ENCODE measurements at places on chromosomes 5 and 9.

DNA sequence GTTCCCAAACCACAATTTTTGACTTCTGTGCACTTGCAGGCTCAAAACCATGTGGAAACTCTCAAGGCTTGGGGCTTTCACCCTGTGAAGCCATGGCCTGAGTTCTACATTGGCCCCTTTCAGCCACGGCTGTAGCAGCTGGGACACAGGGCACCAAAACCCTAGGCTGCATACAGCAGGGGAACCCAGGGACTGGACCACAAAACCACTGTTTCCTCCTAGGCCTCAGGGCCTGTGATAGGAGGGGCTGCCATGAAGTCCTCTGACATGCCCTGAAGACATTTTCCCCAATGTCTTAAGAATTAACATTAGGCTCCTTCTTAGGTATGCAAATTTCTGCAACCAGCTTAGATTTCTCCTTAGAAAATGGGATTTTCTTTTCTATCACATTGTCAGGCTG is 312.1 kb upstream of the TUSC1 start:
- DNase-seq = no peak

GRCh38 chr5:96714951-96715451 is 52.8 kb downstream of the CAST start:
- peak; percentile 59 for DNase-seq

DNA sequence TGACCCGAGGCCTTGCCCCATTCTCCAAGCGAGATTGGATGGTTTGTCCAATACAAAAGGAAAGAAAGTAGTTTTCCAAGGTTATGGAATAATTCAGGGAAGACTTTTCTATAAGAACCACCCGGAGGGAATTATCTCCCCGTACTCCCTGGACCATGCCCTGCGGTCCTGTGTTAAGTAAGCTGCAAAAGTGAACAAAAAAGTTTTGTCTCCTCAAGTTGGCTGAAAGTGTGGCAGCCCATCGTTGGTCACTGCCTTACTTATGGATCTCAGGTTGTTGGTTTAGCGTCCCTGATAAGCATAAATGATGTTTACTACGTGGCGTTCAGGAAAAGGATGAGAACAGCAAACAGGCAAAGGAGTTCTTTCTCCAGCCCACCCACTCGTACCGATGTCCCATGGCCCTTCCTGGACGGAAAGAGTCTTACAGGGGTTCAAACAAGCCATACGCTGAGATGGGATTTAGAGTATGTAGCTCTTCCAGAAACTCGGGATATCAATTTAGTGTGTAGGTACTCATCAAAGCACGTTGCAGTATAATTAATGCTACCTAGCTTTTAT is 413 bp upstream of the AUH start:
- DNase-seq = no peak

- DNase-seq = no peak
Observed at GRCh38 chr5:95352691-95353090, 38.5 kb upstream of the FAM81B start.

- DNase-seq = no peak
Observed at GRCh38 chr5:36743891-36744772, 132.4 kb upstream of the NIPBL start.

DNA sequence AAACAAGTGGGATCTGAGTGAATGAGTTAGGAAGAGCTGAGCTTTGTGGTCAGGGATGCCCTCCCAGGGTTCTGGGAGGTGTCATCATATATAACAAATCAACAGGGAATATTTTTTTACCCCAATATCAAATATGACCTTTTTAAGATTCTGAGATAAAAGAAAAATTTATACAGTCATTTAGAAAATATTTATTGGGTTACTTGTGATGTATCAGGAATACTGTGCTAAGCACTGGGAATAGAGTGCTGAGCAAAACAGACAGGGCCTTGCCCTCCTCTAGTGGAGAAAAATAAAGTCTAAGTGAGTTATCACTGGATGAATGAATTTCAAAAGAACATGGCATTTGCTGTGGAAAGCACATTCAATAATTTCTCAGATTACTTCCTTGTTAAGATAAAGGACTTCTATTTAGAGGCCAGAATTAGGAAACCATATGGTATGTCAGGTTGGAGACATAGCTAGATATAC is 102.9 kb downstream of the BOD1 start:
- DNase-seq = no peak

GRCh38 chr5:13785781-13786415 is 158.6 kb downstream of the DNAH5 start:
- DNase-seq = no peak

- DNase-seq = peak; percentile 52
Observed at GRCh38 chr5:170293273-170293672, 4.3 kb downstream of the LCP2 start.

GRCh38 chr5:148687427-148687826 is 33.1 kb upstream of the HTR4 start:
- DNase-seq = no peak

GRCh38 chr5:4480528-4481349 is 659.4 kb upstream of the ADAMTS16 start:
- no peak for DNase-seq

GRCh38 chr5:151699071-151699901 is 12.6 kb upstream of the SPARC start:
- DNase-seq = no peak

GRCh38 chr5:127425868-127426267 is 91.6 kb upstream of the PRRC1 start:
- no peak for DNase-seq

GRCh38 chr5:153358315-153358976 is 132.0 kb upstream of the GRIA1 start:
- no peak for DNase-seq

GRCh38 chr9:131475956-131476776 is 26.6 kb upstream of the POMT1 start:
- no peak for DNase-seq

GRCh38 chr5:37663538-37663937 is 176.3 kb downstream of the GDNF start:
- DNase-seq = no peak

DNA sequence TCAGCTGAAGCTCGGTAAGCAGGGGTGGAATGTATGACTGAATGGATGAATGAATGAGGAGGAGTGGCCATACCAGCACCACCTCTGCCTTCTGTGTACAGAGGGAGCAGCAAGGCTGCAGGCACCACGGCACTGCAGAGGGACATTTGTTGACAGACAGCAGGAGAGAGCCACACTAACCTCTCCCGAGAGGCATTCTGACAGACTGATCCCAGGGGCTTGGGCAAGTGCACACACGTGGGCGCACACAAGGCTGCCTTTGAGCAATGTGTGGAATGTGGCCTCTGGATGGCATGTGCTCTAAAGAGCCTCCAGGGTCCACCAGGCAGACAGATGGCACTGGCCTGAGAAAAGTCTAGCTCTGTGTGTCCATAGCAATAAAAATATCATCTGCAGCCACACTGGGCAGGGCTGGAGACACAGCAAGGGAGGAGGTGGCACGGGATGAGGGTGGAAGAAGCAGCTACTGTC is 111.8 kb downstream of the ACTL7B start:
- DNase-seq = no peak

- no peak for DNase-seq
Observed at GRCh38 chr9:115008536-115009270, 78.3 kb upstream of the TNFSF8 start.

DNA sequence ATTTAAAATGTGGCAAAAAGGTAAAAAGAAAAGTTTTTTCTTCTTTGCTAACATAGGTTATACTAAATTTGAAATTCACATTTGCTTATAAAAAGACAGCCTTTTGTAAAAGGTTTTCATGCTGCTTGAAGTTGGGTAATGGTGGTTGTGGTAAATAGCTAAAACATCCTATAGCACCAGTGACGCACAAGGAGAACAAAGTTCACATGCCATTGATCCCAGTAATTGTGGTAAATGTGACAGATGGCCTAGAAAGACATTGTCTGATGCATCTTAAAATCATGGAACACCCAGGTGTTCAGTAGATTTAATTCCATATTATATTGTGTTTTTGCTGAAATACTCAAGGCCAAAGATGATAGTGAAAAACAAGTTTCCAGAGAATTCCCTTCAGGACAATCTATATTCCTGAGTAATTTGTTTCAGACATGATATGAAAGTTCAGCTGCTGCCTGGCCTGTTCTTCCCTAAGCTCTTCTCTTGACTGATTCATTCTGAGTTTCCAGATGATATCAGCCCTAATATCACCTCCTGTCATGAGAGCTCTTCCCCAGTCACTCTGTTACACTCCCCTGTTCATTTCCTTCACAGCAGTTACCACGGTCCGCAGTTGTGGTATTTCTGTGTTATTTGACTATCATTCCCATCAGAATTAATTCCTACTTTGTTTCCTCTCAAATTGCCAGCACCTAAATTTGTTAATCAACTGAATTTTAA is 4.6 kb upstream of the FBXL17 start:
- no peak for DNase-seq

- DNase-seq = no peak
Observed at GRCh38 chr9:116767219-116767618, 80.1 kb downstream of the TRIM32 start.
